Smooth muscle cell of trachea (primary cell): ENCODE measurements at places on chromosomes 3 and 15. TPM values are rescaled to one million over a fixed set of nuclear protein-coding genes. Genes with fewer than 3 reads are reported as not detected.

Gene OR5H1
- not detected in 2 replicates for total RNA-seq

Gene TMCO5A
- total RNA-seq: not detected in 2 replicates

Gene LIPH
- not detected in 2 replicates for total RNA-seq

Gene TOMM70
- total RNA-seq: 58.9 and 69.7 TPM in 2 replicates

Gene ALPK3
- total RNA-seq: 0.33 and 0.87 TPM in 2 replicates
